Foreskin fibroblast (primary cell): ENCODE measurements at places on chromosomes 11 and 22.

- DNase-seq, result no peak
These were observed 13.7 kb downstream of the MS4A13 start for GRCh38 chr11:60528934-60529333.

- DNase-seq, result no peak
These were observed 55.7 kb downstream of the MN1 start for GRCh38 chr22:27745809-27746208.

DNA sequence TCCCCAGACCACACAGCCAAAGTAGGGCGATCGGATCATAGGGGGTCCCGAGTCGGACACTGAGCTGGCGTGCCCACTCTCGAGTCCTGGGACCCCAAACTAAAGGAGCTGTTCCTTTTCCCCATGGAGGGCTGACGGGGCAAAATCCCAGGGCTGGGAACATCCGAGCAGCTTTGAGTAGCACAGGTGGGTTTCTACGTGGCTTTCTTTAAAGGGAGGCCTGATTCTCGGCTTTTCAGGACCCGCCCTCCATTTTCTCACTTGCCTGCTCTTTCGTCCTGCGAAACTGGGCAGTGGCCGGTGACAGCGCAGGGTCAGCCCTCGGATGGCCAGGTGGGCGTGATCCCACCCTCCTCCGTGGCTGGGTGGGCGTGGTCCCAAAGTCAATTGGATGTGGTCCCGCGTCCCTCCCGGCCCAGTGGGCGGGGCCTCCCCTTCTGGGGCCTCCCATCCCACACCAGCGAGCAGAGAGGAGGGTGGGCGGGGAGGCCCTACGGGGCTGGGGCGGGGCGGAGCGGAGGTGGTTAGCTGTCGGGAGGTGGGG, 17.5 kb upstream of the TXNRD2 start:
- DNase-seq, result peak; percentile 86

GRCh38 chr22:42893371-42894150, 36.5 kb upstream of the ARFGAP3 start:
- no peak for DNase-seq

DNA sequence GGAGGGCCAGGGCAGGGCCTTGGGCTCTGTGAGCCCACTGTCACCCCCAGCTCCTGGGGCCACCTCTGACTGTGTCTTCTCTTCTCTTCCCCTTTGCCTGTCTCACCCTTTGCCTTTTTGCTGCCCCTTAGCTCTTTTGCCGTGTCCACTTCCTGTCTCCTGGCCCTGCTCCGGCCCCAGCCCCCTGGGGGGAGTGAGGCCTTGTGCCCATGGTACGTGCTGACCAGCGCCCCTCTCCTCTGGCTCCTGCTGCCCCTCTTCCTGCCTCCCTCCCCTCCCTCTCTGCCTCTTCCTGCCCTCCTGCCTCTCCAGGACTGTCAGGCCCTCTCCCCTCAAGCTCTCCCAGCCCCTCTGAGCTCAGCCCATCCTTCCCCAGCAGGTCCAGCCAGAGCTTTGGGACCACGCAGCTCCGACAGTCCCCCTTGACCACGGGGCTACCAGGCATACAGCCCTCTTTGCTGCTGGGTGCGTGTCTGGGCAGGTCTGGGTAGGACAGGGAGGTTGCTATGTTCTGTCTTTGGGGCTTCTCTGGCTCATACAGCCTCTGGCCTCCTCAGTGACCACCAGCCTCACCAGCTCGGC, 11.7 kb downstream of the TMEM258 start:
- DNase-seq, result no peak

DNA sequence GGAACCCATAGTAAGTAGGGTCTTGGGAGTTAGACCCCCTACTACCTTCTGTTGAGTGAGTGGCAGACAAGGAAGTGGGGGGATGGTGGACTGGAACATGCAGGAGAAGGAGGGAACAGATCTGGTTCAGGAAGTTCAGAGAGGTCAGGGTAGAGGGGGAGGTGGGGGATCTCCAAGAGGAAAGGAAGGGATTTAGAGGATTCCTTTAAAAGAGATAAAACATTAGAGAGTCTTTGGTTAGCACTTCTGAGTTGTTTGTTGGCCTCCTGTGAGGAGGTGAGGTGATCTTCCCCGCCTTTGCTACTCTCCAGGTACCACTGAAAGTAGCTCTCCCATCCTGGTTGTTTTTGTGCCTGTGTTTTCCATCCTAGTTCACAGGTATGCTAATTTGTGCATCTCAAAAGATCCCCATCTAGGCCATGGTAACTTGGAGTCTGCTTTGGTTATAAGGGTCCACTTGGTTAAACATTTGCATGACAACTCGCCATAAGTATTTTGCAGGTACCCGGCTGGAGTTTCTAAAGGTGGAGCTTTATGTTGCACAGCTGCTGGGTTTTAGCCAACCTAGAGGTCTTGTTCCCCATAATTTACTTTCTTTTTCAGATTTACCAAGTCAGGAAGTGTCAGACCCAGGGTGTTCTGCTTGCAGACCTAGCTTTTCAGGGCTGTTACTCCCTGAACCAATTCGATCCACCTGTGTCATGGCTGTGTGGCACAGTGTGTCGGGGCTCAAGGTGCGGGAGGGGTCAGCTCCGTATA, 79.3 kb upstream of the SORL1 start:
- no peak for DNase-seq

- DNase-seq, result peak; percentile 64
These were observed 19.9 kb upstream of the MUC5B start for GRCh38 chr11:1202776-1203504.

DNA sequence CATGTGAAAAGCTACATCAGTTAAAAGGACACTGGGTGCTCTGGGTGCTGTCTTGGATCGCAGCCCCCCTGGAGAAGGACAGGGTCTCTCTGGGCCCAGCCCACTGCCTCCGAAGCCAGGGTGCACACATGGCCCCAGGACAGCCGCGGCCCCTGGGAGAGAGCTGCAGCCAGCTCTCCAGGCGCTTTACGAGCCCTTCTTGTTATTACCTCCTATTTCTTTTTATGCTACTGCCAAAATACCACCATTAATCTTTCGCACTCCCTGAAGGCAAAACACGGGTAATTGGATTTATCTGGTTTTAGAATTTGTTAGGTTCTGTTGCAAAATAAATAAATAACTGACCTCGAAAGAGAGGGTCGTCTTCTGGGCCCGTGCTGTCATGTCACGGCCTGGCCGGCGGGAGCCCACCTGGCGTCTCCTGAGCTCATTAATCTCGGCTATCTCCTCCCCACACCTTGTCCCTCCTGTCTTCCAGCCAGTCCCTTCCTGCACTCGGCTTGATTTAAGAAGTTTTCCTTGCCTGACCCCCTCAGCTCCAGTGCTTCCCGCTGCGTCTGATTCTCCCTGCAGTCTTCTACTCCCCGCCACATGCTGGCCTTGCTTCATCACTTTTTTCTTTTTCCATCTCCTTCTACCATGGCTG, 611.7 kb downstream of the OPCML start:
- no peak for DNase-seq

GRCh38 chr22:42743501-42743991, 22.9 kb upstream of the A4GALT start:
- peak; percentile 90 for DNase-seq

- peak; percentile 54 for DNase-seq
These were observed 10.6 kb downstream of the LRRC51 start for GRCh38 chr11:72091292-72091691.

GRCh38 chr11:81497202-81497804, 1236.4 kb downstream of the FAM181B start:
- DNase-seq, result no peak

DNA sequence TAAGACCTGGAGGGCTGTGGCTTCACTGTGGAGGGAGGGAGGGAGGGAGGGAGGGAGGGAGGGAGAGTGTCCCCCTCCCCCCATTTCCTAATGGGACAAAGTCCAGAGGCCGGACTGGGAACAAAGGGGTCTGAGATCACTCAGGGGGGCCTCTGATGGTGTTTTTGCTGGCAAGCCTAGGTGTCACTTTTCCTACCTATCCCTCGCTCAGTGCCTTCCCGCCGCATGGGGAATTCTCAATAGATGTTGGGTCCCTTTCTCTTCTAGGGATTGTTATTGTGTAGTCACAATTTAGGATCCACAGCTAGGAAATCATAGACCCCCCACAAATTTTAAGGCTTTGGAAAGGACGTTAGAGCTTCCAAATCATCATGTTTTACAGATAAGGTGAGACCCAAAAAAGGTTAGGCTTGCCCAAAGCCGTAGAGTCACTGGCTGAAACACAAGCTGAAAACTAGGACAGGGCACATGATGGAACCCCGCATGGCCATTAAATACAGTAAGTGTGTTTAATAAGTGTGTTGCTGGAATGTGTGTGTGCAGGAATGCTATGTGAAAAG, 4.8 kb upstream of the FTH1 start:
- no peak for DNase-seq

GRCh38 chr22:17803609-17804270, 29.5 kb upstream of the BID start:
- DNase-seq, result no peak

DNA sequence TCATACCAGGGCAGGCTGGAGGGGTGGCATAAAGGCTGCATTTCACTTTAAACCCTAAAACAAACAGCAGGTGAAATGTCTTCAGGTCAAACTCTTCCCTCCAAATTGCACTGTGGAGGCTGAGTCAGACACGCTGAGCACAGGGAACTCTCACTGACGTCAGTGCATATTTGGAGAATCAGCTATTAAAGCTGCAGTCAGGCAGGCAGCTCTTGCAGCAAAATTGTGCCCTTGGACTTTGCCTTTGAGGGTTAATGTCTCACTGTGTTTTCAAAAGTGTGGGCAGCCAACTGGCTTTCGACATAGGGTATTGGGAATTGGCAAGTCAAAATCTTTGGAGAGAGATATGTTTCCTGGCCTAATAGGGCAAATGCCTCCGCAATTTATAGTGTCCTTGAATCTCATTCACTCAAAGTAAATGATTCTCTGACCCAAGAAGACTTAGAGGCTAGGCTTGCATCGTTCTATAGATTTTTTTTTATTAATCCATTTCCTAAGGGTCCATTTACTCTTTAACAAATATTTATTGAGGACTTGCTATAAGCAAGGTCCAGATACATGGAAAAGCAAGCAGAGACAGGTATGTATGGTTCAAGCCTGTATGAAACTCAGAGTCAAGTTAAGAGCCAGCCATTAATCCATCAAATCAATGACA, 27.7 kb upstream of the SMCO4 start:
- DNase-seq, result peak; percentile 61

DNA sequence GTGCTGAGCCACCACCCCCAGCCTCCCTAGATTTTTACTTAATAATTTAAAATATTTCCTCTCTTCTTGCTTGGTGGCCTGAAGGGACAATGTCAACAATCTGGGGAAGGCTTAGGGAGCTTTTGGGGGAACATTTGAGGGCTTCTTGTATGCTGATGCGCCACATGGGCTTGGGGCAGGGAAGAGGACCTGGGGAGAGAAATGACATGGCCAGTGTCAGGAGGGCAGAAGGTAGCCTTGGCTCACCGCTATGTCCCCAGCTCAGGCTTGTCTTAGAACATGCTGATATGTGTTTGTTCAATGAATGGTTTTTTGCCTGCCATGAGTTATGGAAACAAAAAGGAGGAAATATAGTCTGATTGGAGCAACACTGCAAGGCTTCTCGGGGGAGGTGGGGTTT, 51.6 kb downstream of the ST14 start:
- DNase-seq, result no peak

DNA sequence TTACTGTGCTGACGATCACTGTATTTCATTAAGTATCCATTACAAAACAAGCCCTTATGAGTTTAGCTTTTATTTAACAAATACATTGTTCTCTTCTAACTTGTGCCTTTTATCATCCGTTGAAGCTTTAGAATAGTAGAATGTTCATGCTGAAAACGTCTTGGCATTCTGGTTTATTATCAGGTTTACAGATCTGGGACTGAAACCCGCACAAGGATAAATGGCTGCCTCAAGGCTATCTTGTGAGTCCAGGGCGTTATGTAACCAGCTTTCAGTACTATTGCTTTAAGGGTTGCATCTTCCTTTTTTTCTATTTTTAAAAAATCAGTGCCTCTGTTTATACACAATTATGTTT, 66.6 kb upstream of the PRODH start:
- DNase-seq, result no peak

DNA sequence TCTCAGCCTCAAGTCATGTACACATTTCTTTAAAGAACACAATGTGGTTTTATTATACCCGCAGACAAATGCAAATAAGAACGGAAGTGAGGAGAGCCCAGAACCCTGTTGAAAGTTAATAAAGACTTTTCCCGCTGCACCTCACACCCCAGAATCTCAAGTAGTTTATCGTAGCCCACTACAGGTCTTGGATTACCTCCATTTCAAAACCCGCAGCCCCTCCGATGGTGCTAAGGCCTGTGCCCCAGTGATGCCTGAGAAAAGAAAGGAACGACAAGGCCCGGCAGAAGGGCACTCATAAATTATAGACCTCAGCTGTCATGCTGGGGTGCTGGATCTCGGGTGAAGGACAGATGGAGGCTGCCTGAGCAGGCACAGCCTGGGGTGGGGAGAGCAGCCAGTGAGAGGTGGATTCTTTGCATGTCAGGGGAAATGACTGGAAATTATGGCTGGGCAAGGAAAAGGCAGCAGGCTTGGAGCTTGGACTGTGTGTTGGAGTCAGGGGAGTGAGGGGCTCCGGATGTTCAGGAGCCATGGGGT, 354.1 kb downstream of the NTM start:
- DNase-seq, result no peak

DNA sequence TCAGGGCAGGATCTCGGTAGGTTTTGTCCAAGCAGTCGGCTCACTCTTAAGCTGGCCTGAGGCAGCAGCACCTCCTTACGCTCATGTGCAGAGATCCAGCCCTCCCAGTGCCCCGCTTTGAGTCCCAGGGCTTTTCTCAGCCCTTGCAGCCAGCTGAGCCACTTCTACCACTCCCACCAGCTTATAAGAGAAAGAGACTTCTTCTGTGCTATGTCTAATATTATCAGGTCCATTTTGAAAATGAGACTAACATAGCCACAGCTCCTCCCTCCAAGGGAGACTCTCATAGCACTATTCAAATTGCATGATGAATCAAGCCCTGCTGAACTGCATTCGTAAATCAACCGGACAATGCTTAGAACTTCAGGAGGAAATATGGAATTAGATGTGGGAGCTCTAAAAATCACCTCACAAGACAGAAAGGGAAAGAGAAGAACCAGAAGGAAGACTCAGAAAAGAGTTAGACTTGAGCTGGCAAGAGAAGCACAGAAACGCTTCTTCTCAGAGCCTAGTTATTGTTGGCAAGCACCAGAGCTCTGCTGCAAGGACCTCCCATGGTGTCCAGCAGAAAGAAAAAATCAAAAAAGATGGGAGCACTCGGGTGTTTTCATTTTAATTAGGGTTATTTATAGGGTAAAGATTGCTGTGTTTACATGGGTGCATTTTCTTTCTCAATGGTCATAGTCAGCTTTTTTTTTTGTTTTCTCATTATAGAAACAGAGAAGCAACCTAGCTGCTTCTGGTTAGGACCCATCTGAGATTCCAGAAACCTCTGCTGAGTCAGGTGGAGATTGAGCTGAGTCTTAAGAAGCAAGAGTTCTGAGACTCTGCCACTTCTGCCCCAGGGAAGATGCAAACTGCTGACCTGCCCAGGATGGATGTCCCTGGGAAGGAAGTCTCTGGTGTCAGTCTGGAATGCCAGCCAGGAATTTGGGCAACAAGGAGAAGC, 181.4 kb downstream of the ETS1 start:
- DNase-seq, result no peak

- no peak for DNase-seq
These were observed 13.4 kb upstream of the MUC5B start for GRCh38 chr11:1209371-1210057.
